Ascending aorta (tissue), 2 donors: ENCODE measurements at places on chromosomes 11 and 22. TPM values are rescaled to one million over a fixed set of nuclear protein-coding genes. Genes with fewer than 3 reads are reported as not detected.
A peak's percentile ranks its signal among the peaks of the same experiment; 100 is the strongest.

GRCh38 chr22:24270556-24271385, at the start of gene SPECC1L:
Gene SPECC1L, plus strand, starts transcription at chr22:24270831. Its CDS starts 31,401 bp downstream, at chr22:24302232.
- peaks cover 13% of the 10 kb centered on the region for H3K4me1 ChIP-seq
- peak; percentile 47 for DNase-seq
- H3K27ac ChIP-seq, result peak within 1 kb of the TSS; percentile 94
- H3K36me3 ChIP-seq, result no peaks in the 10 kb centered on the region

DNA sequence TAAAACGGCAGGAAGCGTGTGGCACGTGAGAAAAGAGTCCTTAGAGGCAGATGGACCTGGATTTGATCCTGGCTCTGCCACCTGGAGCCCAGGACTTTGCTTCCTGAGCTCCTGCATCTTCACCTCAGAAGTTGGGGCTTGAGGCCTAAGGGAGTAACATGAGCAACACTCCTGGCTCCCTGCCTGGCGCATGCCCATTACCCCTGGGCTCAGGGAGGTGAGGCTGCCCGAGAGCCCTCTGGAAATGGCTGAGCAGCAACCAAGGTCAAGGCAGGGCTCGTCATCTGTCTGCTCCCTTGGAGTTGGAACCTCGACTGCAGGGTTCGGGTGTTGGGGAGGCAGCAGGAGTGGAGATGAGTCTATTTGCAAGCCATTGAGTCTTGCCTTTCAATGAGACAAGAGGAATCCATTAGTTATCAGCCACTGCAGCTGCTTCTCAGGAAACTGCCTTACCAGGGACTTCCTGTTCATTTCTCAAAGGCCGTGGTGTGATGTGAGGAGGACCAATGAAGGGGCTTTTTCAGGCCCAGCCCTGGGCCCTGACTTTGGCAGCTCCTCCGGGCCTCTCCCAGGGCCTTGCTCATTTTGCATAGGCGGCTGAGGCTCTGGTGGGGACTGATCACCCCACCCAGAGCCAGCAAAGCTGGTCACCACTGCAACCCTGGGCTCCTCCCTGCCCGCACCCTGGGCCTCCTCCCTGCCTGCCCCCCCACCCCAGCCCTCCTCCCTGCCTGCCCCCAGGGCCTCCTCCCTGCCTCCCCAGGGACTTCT, 6.4 kb downstream of the FADS2 start:
- H3K36me3 ChIP-seq, result no peaks in the 10 kb centered on the region
- H3K27ac ChIP-seq, result peak overlapping the region; percentile 92
- DNase-seq, result peak; percentile 84
- no peaks in the 10 kb centered on the region for H3K27me3 ChIP-seq
- peaks cover 56% of the 10 kb centered on the region for H3K4me1 ChIP-seq
- no peak overlapping the region for H3K4me3 ChIP-seq

- H3K27ac ChIP-seq, result peak overlapping the region; percentile 76
- H3K27me3 ChIP-seq, result no peaks in the 10 kb centered on the region
- H3K4me3 ChIP-seq, result peak overlapping the region; percentile 36
- no peaks in the 10 kb centered on the region for H3K36me3 ChIP-seq
- H3K4me1 ChIP-seq, result peaks cover 8% of the 10 kb centered on the region
Observed at GRCh38 chr11:17386331-17387084, 2.0 kb downstream of the KCNJ11 start.

DNA sequence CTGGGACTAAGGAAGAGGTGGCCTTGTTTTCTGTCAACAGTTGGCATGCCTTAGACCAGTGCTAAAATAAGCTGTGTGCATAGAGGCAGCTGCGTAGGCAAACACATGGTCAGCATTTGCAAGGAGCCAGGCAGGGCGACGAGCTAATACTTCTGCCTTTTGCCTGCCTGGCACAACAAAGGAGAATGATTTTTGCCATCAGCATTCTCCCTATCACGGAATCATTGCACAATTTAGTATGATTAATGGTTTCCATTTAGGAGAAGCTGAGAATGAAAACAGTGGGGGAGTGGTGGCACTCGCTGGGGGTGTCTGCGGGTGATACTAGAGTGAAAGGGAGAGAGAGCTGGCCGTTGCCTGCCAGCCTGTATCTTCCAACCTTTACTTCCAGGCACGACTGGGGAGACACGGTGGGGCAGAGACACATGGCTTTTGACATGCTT, 336.0 kb downstream of the CADM1 start:
- no peak for DNase-seq
- no peaks in the 10 kb centered on the region for H3K4me1 ChIP-seq
- no peaks in the 10 kb centered on the region for H3K27me3 ChIP-seq

DNA sequence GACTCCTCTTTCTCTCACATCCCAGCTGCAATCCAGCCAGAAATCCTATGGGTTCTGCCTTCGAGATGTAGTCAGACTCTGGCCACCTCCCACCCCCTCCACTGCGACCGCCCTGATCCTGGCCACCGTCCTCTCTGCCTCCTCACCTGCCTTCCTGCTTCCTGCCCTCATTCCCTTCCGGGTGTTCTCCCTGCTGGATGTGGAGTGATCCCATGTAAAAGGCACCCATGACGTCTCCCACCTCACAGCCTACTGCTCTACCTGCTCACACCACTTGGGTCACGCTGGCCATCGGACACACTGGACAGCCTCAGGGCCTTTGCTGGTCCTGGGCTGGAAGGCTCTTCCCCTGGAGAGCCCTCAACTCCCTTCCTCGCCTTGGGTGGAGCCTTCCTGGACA, 33.7 kb upstream of the CD5 start:
- DNase-seq, result peak; percentile 39
- no peaks in the 10 kb centered on the region for H3K36me3 ChIP-seq
- no peak overlapping the region for H3K27ac ChIP-seq
- no peak overlapping the region for H3K4me3 ChIP-seq
- H3K4me1 ChIP-seq, result no peaks in the 10 kb centered on the region

DNA sequence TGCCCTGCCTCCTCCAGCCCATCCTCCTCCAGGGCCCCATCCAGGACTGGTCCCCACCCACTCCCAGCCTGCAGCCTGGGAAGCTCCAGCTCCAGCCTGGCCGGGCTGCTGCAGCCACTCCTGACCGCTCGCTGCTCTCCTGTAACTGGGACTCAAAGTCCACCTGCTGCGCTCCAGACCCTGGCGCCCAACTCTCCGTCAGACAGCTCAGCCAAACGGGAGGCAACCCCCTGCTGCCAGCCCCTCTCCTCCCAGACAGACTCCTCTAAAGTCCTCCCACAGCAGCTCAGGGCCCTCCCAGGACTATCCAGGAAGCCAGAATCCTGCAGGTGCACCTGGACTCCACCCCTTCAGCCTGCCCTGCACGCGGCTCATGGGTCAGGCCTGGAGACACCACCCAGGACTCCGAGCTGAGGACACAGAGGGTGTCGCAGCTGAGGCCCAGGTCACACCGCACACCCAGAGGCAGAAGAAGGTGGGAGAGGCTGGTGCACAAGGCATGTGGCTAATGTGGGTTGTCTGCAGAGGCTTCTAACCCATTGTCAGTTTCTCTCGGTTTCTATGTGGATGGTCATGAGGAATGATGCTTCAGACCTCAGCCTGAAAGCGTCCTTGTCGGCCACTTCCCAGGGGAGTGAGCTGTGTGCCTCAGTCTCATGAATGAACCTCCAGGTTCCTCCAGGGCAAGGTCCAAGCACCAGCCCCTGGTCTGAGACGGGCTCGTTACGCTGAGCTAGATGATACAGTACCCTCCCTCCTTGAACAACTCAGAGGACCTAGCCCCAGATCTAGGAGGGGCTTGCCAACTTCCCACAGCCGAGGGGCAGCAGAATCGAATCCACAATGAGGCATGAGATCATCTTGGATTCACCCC, 1514.8 kb downstream of the TBC1D22A start:
- no peak overlapping the region for H3K4me3 ChIP-seq
- H3K27me3 ChIP-seq, result no peaks in the 10 kb centered on the region
- no peaks in the 10 kb centered on the region for H3K36me3 ChIP-seq
- DNase-seq, result no peak
- no peak overlapping the region for H3K27ac ChIP-seq

DNA sequence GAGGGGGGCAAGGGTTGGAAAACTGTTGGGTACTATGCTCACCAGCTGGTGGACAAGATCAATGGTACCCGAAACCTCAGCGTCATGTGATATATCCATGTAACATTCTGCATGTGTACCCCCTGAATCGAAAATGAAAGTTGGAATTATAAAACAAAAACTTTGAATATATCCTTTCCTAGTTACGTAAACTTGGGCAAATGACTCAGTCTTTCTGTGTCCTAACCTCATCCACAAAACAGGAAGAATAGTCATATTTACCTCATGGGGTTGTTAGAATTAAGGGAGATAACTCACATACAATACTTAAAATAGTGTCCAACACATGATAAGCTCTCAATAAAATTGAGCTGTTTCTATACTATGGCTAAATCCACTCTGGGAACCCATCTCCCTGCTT, 620.1 kb upstream of the KIRREL3 start:
- H3K27me3 ChIP-seq, result no peaks in the 10 kb centered on the region
- no peak for DNase-seq
- no peak overlapping the region for H3K27ac ChIP-seq
- no peaks in the 10 kb centered on the region for H3K36me3 ChIP-seq
- no peaks in the 10 kb centered on the region for H3K4me1 ChIP-seq

DNA sequence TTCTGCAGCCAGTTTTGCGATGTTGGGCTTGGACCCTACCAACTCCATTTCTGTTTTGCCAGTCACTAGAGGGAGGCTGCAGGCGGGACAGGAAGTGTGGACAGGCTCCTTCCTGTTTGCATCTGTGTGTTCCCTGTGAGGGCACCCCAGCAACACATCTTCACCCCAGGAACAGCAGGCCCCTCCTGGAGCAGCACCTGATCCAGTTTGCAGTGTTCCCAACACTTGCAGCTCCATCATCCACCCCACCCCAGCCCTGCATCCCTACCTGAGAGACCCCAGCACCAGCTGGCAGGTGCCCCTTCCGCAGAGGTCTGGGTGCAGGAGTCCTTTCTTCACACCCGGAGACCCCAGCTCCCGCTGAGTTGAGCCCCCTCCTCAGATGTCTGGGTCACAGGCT, 7.4 kb upstream of the VSIG10L2 start:
- no peaks in the 10 kb centered on the region for H3K36me3 ChIP-seq
- no peak overlapping the region for H3K4me3 ChIP-seq
- no peak for DNase-seq
- no peak overlapping the region for H3K27ac ChIP-seq
- no peaks in the 10 kb centered on the region for H3K27me3 ChIP-seq

DNA sequence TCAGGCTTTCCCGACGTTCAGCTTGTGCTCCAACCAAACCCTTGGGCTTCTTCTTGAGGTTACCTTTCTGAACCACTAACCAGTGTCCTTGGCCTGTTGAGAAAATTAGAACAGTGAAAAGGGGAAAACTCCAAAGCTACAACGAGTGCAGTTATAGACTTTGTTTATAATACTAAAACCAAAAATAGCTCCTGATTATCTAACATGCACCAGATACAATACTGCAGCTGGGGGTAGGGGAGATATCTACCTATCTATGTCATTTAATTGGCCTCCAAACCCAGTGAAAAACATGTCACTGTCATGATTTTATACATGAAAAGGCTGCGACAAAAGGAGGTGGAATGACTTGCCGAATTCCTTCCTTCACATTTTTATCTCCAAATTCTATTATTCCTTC, 11.9 kb downstream of the XRRA1 start:
- no peak overlapping the region for H3K4me3 ChIP-seq
- no peak overlapping the region for H3K27ac ChIP-seq
- no peaks in the 10 kb centered on the region for H3K4me1 ChIP-seq

DNA sequence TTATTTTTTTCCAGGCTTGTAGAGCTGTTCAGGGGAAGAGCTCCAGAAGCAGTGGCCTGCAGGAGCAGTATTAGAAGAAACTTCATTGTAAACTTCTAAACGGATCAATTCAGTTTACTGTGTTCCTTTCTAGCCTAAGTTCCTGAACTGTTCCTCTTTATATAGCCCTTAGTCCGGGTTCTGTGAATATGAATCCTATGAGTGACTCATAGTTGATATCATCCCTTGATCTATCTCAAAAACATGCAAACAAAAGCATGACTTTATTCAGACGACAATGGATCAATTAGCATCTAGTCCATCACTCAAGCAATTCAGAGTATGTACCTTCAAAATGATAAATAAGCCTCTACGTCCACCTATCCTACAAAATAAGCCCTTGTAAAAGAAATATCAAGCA, at the start of gene MMP12:
TSS of gene MMP12 (minus strand) at position 131 of the 400 bp plus-strand sequence. CDS start at position 86, 45 bp downstream.
- no peak within 1 kb of the TSS for H3K27ac ChIP-seq
- H3K27me3 ChIP-seq, result no peaks in the 10 kb centered on the region
- no peak within 1 kb of the TSS for H3K4me3 ChIP-seq
- DNase-seq, result no peak
- no peaks in the 10 kb centered on the region for H3K4me1 ChIP-seq

- H3K4me3 ChIP-seq, result no peak overlapping the region
- no peak for DNase-seq
- no peaks in the 10 kb centered on the region for H3K4me1 ChIP-seq
- H3K36me3 ChIP-seq, result no peaks in the 10 kb centered on the region
Observed at GRCh38 chr11:115921986-115922385, 417.8 kb upstream of the CADM1 start.

GRCh38 chr11:2098691-2099515, 40.3 kb downstream of the IGF2 start:
- DNase-seq, result peak; percentile 40
- H3K27ac ChIP-seq, result no peak overlapping the region
- no peaks in the 10 kb centered on the region for H3K36me3 ChIP-seq
- no peaks in the 10 kb centered on the region for H3K27me3 ChIP-seq
- no peaks in the 10 kb centered on the region for H3K4me1 ChIP-seq

PATE2 gene
- not detected for total RNA-seq

ART5 gene
- not detected for total RNA-seq

CSRP3 gene
- total RNA-seq, result not detected

ARVCF gene
- total RNA-seq, result 252 TPM

NXPE4 gene
- not detected for total RNA-seq

CECR2 gene
- total RNA-seq, result 1.4 TPM

SMIM35 gene
- total RNA-seq, result not detected

PKNOX2 gene
- total RNA-seq, result 12.1 TPM

MS4A4A gene
- total RNA-seq, result 7.9 TPM

DBX1 gene
- not detected for total RNA-seq

PGR gene
- total RNA-seq, result 31.1 TPM
